ENCODE measurements at places on chromosomes 2 and 18. TPM values are rescaled to one million over a fixed set of nuclear protein-coding genes. Genes with fewer than 3 reads are reported as not detected.

- DNase-seq, result no peak
These were observed 735.7 kb upstream of the SLC8A1 start for GRCh38 chr2:41187376-41188122.

- no peak for DNase-seq
These were observed 19.8 kb downstream of the GAREM1 start for GRCh38 chr18:32450874-32451273.

GRCh38 chr2:172083628-172084394 is 1.5 kb upstream of the DLX1 start:
- DNase-seq, result peak; percentile 30

DNA sequence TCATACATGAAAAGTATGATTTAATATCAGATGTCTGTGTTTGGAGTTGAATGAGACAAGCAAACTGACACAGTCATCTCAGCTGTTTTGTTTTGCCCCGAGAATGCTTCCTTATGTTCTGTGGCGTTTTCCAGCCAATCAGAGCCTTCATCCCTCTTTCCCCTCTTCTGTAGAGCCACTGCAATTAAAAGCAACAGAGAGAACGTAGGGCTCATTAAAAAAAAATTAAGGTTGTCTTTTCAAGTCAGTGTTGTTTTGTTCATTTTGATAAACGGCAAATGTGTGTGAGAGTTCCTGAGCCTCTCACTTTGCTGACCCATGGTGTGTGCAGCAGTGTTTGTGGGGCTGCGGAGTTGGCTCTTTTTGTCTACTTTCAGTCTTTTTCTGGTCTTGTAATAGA is 216.0 kb downstream of the FHOD3 start:
- no peak for DNase-seq

Gene PRSS56
- not detected for polyA plus RNA-seq

Gene CYP27A1
- polyA plus RNA-seq, result 0.18 TPM

Gene ANO7
- 0.81 TPM for polyA plus RNA-seq

DNA sequence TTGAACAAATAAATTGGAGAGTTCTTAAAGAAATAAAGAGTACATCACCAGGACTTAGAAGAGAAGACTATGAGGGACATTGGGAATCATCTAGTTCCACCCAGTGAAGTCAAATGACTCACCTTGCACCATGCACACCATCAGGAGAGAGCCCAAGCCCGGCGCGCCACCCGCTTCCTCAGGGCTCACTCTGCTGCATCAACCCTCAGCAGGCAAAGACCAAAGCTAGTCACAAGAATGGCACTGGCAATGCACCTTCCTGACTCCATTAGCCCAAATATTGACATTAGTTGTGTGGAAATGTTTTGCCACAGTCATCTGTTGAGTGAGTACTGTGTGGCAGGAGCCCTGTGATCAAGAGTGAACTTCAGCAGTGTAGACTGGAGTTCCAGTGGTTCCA is 7.1 kb upstream of the LYPD6B start:
- DNase-seq, result no peak

DNA sequence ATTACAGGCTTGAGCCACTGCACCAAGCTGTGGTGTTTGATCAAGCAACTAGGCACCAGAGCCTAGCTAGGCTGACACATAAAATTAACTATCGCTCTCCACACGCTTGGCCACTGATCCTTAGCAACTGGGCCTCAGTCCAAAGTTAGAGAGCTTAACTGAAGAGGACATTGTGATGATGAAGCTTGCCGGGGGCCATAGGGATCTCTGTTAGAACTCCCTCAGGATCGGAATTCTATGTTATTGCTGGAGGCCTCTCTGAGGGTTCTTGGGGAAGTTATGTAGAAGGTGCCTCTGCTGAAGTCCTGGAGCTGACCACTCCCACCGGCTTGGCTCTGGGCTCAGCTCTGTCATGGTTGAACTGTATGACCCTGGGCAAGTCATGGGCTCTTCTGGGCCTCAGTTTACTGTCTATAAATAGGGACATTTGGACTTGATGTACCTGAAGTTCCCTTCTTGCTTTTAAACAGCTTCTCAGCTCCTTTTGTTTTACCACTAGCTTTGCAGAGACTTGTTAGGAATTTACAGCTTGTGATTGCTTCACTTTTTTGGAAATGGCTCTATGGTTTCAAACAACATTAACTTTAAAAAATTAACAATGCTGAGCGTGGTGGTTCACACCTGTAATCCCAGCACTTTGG is 44.1 kb downstream of the GATA6 start:
- DNase-seq, result no peak

- no peak for DNase-seq
These were observed 8.7 kb upstream of the AGFG1 start for GRCh38 chr2:227462972-227463931.

DNA sequence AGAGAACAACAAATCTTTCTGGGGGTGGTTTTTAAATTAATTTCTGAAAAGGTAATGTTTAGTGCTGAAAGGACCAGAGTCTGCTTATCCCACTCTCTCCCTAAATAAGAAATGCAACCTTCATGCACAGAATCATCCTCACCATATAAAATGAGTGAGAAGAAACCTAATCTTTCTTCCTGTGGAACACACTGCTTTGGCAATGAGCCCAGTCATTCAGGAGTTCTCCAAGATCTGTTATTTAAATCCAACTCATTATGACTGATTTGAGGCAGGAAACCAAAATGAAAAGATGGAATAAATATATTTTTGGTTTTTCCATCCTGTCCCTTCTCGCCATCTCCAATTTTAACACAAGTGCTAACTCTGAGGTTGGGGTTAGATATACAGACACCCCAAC is 228.3 kb downstream of the SRBD1 start:
- no peak for DNase-seq

Gene ARHGAP25
- polyA plus RNA-seq, result not detected

Gene CYTIP
- not detected for polyA plus RNA-seq

GRCh38 chr2:182631299-182631698 is 84.8 kb upstream of the DNAJC10 start:
- DNase-seq, result no peak

GRCh38 chr2:37005118-37005868 is 39.0 kb upstream of the STRN start:
- DNase-seq, result peak; percentile 36

GRCh38 chr2:34474646-34475045 is 875.5 kb upstream of the FAM98A start:
- DNase-seq, result no peak

Gene BCL11A
- polyA plus RNA-seq, result 2.4 TPM

DNA sequence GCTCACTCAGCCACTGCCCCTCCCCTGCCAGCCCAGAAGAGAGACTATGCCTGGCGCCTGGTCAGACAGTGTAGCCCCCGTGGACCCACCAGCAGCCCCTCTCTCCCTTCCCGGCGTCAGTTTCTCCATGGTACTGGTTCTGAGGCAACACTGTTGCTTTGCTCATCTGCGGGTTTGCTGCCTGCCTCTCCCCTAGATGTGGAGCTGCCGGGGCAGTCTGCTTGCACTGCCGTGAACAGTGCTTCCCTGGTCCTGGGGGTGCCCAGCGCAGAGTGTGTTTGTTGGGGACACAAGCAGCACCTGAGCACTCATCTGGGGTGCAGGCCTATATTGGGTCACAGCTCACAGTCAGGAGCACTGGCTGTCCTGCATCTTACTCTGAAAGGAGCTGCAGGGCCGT is 309.9 kb downstream of the NDUFA10 start:
- no peak for DNase-seq

DNA sequence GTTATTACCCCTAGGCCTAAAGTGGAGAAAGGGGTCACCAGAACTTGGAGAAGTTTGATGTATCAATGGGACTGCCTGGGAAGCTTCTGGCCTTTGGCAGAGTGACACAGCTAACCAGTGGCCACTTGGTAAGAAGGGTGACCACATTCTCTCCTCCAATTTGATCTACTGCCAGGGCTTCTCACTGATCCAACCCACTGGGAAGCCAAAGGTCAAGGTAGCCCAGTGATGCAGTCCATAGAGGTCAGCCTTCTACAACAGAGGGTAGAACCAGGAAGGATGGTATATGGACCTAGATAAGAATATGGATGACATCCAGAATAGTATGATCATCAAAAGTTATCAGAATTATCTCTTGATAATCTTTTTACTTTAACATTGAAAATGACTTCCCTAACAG is 493.6 kb downstream of the NYAP2 start:
- no peak for DNase-seq

DNA sequence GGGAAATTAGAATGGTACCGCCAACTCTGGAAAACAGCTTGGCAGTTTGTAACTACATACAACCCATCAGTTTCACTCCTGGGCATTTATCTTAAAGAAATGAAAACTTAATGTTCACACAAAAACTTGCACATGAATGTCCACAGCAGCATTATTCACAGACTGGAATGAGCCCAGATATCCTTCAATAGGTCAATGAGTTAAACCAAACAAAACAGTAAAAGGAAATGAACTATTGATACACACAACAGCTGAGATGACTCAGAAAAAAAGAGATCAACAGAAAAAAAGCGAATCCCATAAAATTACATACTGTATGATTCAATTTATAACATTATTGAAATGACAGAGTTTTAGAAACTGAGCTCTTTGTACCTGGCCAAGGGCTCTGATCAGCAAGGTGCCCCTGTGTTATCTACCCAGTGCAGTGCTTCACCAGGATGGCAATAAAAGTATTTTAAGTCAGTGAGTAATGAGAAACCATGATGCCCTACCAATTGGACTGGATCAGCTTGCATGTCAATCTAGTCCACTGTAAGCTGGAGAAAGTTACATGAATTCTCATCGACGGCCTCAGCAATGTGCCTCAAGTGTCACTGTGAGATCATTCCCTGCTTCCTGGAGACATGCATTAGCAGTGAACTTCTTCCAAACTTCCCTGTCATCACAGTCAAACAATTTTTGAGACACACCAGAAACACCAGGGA is 21.9 kb downstream of the TMEM237 start:
- no peak for DNase-seq

Gene PCARE
- not detected for polyA plus RNA-seq

DNA sequence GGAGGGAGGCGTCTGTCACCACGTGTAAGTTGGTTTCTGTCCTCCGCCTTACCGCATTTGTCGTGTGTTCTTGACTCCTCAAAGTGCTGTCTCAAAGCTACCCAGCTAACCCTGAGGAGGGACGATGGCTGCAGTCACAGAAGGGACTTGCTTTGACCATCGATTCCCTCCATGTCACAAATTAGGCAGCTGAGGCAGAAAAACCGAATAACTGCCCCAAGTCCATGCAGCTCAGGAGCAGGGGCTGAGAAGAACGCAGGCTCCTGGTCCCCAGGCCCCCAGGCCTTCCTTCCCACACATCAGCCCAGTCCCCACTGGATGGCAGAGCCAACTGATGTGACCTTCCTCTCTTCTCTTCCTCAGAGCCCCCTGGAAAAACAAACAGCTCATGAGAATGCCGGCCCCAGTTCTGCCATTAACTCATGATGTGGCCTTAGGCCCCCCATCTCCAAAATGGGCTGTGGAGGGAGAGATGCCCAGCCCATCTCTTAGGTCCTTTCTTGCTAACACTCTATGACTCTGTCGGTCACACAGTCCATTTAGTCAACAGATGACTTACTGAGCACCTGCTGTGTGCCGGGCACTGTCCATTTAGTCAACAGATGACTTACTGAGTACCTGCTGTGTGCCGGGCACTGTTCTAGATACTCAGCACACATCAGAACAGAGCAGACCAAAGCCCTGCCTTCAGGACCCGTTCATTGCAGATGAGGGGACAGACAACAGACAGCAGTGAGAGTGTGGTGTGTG is 19.6 kb downstream of the MTERF4 start:
- DNase-seq, result no peak

GRCh38 chr2:148902798-148903197 is 27.8 kb downstream of the KIF5C start:
- no peak for DNase-seq

DNA sequence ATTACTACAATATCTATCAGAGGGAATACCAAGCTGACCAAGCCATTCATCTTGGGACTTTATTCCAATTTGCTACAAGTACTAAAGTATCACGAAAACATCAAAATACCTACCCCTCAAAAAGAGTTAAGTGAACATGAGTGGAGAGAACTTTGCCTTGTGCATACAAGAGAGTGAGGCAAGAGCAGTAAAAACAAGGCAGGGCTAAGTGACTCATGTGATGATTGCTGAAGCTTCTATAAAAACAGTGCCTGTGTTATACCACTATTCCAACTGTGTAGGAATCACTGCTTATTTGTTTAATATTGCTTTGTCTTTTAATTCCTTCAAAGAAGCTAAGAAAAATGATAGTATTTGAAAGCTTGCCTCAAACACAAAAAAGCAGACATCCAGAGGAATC is 61.2 kb downstream of the FARSB start:
- DNase-seq, result no peak

GRCh38 chr18:59624369-59624765 is 72.9 kb downstream of the CCBE1 start:
- no peak for DNase-seq

Gene UCN
- 2.8 TPM for polyA plus RNA-seq

- no peak for DNase-seq
These were observed 134.1 kb upstream of the ITGB6 start for GRCh38 chr2:160334028-160334741.
